ENCODE measurements at places on chromosomes 7 and 10.

- DNase-seq, result no peak
These were observed 77.7 kb downstream of the CELF2 start for GRCh38 chr10:11095374-11095801.

DNA sequence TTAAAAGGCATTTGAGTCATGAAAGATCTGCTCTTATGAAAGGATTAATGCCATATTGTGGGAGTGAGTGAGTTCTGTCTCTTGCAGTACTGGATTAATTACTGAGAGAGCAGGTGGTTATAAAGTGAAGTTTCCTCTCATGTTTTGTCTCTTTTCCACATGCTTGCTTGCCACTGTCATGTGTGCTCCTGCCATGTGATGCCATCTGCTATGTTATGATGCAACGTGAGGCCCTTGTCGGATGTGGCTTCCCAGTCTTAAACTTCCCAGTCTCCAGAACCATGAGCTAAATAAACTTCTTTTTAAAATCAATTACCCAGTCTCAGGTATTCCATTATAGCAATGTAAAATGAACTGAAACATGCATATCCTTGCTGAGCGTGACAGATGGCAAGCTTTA is 22.7 kb upstream of the TCTN3 start:
- no peak for DNase-seq

GRCh38 chr7:135508883-135509588 is 866 bp downstream of the CNOT4 start:
- no peak for DNase-seq

DNA sequence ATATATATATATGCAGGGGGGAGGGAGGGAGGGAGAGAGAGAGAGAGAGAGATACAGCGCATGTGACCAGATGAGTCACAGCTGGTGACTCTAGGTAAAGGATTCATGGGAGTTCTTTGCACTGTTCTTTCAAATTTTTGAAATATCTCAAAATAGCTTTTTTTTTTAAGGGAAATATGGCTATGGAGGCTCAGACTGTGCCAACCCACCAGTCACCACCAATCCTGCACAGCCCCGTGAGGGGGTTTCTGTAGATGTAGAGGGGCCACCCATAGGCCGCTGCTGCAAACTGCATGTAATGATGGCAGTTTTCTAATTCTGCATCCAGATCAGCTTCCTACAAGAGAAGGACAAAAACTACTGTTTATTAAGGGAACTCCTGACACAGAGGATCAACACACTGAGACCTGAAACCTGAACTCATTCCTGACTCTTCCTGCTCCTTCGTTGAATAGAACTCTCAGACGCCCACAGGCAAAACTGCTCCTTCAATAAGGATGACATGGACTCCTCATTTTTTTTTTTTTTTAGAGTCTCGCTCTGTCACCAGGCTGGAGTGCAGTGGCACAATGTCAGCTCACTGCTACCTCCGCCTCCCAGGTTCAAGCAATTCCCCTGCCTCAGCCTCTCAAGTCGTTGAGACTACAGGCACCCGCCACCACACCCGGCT is 17.3 kb downstream of the DAGLB start:
- no peak for DNase-seq

DNA sequence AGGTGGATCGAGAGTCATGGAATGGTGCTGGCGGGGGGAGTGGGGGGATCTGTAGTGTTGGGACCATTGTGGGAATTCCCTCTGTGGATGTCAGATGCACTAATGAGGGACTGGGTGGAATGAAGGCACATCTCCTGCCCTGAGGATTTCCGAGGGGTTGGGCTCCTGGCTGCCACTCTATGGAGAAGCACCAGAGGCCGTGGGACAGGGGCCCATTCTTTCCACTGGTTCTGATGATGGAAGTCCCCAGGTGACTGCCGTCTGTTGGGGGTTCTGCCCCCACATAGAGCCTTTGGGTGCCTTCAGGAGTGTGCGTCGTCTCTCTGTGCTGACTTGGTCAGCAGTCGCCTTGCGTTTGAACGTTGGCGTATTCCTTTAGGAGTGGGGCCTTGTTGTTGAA is 202.9 kb downstream of the GLRX3 start:
- no peak for DNase-seq

GRCh38 chr7:132169730-132170129 is 406.5 kb downstream of the PLXNA4 start:
- no peak for DNase-seq

DNA sequence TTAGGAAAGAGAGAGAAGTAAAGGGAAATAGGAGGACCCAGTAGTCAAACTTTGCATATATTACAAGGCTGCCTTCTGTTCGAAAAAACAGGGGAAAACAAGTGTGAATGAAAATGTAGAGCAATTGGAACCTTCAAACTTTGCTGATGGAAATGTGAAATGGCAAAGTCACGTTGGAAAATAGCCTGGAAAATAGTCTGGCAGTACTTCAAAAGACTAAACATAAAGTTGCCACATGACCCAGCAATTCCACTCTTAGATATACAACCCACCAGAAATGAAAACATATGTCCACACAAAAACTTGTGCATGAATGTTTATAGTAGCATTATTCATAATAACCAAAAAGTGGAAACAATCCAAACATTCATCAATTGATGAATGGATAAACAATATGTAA is 78.6 kb upstream of the IFRD1 start:
- no peak for DNase-seq

GRCh38 chr7:81404669-81405068 is 365.2 kb downstream of the HGF start:
- DNase-seq, result no peak

GRCh38 chr10:17954861-17955260 is 3.1 kb downstream of the SLC39A12 start:
- no peak for DNase-seq

DNA sequence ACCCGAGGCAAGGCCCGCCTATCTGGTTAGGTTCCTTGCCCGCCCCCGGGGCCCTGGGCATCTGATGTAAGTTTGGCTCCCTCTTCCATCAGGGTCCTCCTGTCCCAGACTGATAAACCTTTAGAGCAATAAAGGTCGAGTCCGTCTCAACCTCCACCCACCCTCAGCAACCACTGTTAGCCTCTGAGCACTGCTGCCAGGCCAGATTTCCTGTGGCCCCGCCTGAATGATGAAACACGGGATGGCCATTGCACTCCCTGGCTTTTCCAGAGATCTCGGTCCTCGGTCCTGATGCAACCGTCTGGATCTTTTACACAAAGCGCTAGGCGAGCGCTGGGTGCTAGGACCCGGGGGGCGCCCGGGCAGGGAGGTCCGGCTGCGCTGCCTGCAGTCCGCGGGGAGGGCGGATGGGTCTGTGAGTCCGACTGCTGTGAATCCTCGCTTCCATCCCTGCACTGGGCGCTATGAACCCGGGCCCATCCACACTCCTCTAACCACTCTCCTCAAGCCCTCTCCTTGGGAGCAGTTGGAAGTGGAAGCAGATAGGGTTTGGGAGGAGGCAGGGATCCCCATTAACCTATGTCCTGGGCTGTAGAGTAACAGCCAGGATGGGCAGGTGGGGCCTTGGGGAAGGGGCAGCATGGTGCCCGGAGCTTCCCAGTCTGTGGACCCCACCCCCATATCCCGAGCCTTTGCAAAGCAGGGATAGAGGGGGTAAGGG is 875 bp upstream of the DDIT4 start:
- DNase-seq, result no peak

- DNase-seq, result no peak
These were observed 59.6 kb downstream of the NPY start for GRCh38 chr7:24343614-24344013.

- no peak for DNase-seq
These were observed 288.4 kb upstream of the LRRTM3 start for GRCh38 chr10:66637273-66638036.

- DNase-seq, result no peak
These were observed 27.3 kb upstream of the KNDC1 start for GRCh38 chr10:133132473-133133291.

GRCh38 chr7:99013266-99014112 is 130.4 kb downstream of the SMURF1 start:
- no peak for DNase-seq

GRCh38 chr7:40194745-40195144 is 59.9 kb downstream of the SUGCT start:
- DNase-seq, result no peak

DNA sequence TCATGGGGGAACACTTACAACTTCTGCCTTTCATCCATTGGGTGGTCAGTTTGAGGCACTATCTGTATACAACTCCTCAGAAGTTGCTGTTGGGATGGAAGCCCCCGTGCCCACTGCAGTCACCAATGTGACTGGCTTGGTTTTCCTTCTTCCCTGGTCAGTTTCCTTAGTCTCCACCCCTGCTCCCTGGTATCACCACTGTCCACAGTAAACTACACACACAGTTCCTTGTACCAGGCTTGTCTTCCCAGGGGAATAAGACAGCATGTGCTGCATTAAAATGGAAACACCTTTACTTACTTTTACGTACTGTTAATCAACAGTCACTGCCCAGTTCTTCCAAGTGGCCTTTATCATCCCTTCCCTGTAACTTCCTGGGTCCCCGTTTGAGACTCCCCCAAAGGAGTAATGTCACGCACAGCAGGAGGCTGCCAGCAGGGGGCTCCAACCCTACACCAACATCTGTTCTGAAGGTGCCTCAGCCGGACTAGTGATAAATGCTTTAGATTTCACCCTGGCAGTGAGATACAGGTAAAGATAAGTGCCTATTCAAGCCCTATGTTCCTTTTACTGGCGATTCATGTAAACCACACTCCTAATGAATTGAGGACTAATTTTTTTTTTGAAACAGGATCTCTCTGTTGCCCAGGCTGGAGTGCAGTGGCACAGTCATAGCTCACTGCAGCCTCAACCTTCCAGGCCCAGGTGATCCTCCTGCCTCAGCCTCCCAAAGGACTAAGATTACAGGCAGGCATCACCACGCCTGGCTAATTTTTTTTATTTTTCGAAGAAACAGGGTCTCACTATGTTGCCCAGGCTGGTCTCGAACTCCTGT is 45.3 kb upstream of the PIK3AP1 start:
- peak; percentile 59 for DNase-seq

DNA sequence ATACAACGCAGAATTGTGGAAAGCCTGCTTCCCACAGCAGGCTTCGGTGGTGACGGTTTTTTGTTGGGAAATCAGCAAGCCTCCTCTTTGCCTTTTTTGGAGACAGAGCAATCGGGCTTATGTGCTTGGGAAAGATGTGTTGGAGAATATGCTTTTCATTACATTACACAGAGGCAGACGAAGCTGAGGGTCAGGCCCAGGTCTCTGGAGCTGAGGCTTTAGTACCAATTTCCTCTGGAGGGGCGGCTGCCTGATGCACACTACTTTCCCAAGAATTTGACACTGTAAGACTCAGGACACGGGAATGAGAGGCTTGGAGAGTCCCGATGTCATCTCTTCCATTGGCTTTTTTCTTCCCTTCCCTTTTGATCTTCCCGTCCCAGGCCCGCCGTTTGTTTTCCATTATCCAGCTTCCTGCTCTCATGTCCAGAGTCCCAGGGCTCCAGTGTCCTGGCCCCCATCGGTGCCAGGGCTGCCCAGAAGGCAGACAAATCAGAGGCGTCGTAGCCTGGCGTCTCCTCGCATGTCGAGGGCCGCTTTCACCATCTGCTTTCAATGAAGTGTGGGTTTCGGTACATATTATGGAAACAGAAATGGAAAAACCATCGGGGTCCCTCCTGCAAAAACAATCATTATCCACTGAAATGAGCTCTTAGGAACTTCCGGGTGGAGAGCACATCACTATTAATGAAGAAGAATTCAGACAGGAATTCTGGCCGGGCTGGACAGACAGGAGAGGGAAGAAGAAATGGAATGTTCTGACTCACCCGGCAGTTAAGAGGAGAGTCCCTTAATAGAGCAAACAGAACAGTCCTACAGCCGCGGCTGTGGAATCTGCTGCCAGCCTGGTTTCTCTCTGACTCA is 123.0 kb upstream of the JCAD start:
- DNase-seq, result no peak

GRCh38 chr10:45471059-45471458 is 97.0 kb downstream of the ALOX5 start:
- DNase-seq, result no peak

- no peak for DNase-seq
These were observed 520.2 kb downstream of the DNAJB6 start for GRCh38 chr7:157856873-157857577.

DNA sequence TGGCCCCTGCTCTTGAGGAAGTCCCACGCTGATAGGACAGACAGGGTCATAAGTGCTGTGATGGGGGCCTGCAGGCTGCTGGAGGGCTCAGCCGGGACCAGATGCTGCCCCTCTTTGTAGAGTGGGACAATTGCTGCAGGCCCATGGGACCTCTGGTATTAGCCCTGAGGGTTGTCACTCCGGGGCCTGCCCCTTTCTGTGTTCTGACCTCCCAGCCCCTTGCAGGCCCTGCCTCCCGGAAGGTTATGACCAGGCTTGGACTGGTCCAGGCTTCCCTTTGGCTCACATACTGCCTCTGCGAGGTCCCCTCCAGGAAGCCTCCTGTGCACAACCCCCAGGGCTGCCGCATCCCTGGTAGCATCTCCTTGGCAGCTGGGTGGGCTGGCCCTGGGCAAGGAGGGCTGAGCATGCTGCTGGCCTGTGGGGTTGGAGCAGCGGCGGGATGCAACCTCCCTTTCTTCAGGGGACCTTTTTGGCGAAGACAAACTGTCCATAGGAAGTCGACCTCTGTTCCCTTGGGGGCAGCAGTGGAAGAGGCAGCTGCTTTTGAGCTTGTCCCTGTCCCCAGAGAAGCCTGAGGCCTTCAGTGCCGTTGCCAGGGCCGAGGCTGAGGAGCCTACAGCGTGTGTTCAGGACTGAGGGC is 8.8 kb downstream of the LIMK1 start:
- DNase-seq, result no peak

GRCh38 chr10:110802551-110803238 is 69.0 kb upstream of the PDCD4 start:
- no peak for DNase-seq

- no peak for DNase-seq
These were observed 9.6 kb upstream of the JAZF1 start for GRCh38 chr7:28190077-28190710.

- no peak for DNase-seq
These were observed 37.9 kb upstream of the ANKRD1 start for GRCh38 chr10:90958781-90959180.

GRCh38 chr10:132698211-132698751 is 87.7 kb downstream of the NKX6-2 start:
- DNase-seq, result no peak

DNA sequence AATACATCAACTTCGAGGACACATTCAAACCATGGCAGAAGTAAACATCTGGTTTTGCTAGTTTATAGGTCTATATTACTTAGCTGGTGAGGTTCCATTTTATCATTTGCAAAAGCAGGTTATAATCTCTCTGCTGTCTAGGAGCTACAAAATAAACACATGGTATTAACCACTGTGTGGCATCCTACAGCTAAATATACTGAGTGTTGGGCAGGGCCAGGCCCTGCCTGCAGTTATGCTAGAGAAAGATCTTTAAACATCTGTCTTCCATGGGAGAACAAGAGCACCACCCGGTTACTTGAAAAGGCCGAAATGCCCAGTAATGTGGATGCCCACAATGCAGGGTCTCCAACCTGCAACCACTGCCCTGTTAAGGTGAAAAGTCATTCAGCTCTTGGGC is 20.6 kb upstream of the FKBP9 start:
- DNase-seq, result no peak

GRCh38 chr7:112995059-112995824 is 91.4 kb downstream of the GPR85 start:
- DNase-seq, result no peak

GRCh38 chr7:27804139-27804538 is 64.2 kb downstream of the TAX1BP1 start:
- DNase-seq, result no peak

Measured in stimulated activated CD4-positive, alpha-beta T cell treated with anti-CD3 and anti-CD28 coated beads, TNF-alpha, amount 100 ng/mL, for 48 hours (primary cell).